Fibroblast of lung (primary cell): ENCODE measurements at places on chromosomes 2 and 18. TPM values are rescaled to one million over a fixed set of nuclear protein-coding genes. Genes with fewer than 3 reads are reported as not detected.

DNA sequence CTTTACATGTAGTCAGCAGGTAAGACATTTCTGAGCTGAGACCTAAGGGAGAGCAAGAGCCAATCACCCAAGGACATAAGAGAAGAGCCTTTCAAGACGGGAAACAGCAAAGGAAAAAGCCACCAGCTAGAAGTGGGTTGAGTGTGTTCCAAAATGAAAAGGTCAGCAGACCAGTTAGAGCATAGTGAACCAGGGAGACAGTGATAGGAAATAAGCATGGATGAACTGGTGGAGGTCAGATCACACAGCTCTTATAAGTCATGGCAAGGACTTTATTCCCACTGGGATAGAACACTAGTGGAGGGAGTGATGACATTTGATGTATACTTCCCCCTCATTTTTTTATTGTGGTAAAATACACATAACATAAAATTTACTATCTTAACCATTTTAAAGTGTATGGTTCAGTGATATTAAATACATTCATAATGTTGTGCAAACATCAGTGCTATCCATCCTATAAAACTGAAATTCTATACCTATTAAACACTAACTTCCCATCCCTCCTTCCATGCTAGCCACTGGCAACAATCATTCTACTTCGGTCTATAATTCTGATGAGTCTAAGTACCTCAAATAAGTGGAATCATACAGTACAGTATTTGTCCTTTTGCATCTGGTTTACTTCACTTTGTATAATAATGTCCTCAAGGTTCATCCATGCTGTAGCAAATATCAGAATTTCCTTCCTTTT, 155.8 kb upstream of the WDSUB1 start:
- no peaks in the 10 kb centered on the region for H3K4me1 ChIP-seq
- no peaks in the 10 kb centered on the region for H3K27me3 ChIP-seq
- H3K4me3 ChIP-seq, result no peak overlapping the region
- no peak overlapping the region for H3K27ac ChIP-seq
- peaks cover 2% of the 10 kb centered on the region for H3K36me3 ChIP-seq

The COL3A1 gene
- 925 and 2,431 TPM in 2 replicates for total RNA-seq

The SNRPD1 gene
- total RNA-seq, result 9.2 and 10.2 TPM in 2 replicates

DNA sequence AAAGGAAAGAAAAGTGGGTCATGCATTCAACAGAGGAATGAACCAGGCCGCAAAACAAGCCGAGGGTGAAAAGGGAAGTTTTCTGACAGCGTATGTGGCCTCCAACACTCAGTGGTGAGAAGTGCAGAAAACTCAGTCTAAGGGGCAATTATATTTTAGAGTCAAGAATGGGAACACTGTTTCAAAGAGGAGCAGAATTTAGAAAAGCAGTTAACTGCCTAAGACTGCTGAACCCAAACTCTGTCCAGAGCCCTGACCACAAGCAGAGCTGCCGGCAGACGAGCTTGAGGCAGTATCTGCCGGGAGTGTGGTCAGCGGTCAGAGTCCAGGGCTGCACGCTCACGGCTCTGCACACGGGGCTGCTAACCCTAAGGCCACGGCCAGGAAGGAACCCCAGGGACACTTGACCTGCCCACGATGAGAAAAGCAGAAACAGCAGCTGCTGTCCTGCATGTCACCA, 347.0 kb upstream of the ID2 start:
- H3K4me3 ChIP-seq, result no peak overlapping the region
- H3K27me3 ChIP-seq, result no peaks in the 10 kb centered on the region
- no peak overlapping the region for H3K27ac ChIP-seq
- H3K4me1 ChIP-seq, result no peaks in the 10 kb centered on the region
- DNase-seq, result no peak

DNA sequence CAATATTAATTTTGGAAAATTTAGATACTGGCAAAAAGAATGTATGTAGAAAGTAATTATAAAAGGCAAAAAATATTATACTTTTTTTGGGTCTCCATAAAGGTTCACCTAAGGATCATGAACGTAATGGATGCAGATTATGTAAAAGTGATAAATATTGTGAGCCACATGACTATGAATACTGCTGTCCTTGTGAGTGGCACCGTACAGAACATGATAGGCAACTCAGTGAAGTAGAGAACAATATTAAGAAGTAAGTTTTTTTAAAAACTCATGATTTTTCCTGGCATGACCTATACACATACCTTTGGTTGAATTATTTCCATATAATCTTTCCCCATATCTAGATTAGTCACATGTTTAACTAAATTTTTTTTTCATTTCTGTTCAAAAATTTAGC, 18.6 kb downstream of the GEN1 start:
- DNase-seq, result no peak
- H3K27ac ChIP-seq, result no peak overlapping the region
- H3K4me3 ChIP-seq, result no peak overlapping the region
- peaks cover 2% of the 10 kb centered on the region for H3K36me3 ChIP-seq
- H3K27me3 ChIP-seq, result no peaks in the 10 kb centered on the region

DNA sequence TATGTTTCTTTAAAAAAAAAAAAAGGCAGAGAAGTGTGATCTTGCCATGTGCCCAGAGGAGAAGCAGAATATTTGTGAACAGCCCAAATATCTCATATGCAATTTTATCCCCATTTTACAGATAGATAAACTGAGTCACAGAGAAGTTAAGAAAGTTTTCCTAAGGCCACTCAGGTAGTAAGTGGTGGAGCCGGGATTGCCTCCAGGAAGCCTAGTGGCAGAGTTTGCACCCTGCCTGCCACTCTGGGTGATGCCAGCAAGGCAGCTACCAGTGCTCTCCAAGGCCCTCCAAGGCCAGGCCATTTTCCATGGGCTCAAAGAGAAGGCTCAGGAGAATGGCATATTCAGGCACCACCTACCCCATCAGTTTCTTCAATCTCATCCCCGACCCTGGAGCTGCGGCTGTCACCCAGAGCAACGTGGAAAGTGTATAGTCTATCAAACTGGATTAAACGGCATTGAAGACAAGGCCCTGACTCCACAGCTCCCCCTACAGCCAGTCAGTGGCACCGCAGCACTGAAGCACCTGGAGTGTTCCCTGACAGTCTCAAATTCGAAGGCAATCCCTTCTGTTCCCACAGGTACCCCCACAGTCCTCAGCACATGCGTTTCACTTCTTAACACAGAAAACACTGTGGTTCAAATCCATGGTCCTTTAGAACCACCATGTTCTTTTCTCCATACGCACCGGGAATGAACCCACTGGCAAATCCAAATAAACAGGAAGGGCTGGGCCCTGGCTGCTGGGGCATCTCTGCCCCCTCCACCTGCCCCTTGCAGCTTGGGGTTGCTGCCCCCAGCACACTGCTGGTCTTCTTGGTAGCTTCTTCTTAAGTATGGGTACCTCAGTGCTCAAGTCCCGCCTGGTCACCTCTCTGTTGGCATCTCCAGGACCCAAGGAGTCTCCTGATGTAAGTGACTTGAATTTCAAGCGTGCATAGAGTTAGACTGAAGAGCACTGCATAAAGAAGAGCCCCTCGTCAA, 175.3 kb downstream of the INHBB start:
- DNase-seq, result no peak
- no peaks in the 10 kb centered on the region for H3K4me1 ChIP-seq
- H3K27me3 ChIP-seq, result peaks cover 48% of the 10 kb centered on the region
- no peak overlapping the region for H3K27ac ChIP-seq

DNA sequence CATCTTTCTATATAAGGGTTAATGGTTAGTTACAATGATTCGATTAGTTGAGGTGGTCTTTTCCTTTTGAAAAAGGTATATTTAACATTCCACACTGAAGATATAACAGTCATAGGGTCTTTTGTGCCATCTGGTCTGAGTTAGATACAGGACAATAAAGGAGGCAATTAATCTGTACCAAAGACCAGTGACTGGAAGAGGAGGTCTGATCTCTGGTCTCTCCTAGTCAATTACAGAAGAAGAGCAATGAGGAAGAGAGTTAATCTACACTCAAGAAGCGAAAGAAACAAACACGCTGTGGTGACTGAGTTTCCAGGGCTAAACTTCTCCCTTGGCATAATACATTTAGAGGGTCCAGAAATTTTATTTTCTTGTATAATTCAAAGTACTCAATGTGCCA, 20.7 kb upstream of the RMDN2 start:
- H3K4me3 ChIP-seq, result no peak overlapping the region
- H3K27me3 ChIP-seq, result no peaks in the 10 kb centered on the region

GRCh38 chr2:151902829-151903228, 74.6 kb upstream of the ARL5A start:
- H3K27ac ChIP-seq, result no peak overlapping the region
- H3K4me3 ChIP-seq, result no peak overlapping the region
- no peaks in the 10 kb centered on the region for H3K4me1 ChIP-seq
- no peaks in the 10 kb centered on the region for H3K36me3 ChIP-seq

DNA sequence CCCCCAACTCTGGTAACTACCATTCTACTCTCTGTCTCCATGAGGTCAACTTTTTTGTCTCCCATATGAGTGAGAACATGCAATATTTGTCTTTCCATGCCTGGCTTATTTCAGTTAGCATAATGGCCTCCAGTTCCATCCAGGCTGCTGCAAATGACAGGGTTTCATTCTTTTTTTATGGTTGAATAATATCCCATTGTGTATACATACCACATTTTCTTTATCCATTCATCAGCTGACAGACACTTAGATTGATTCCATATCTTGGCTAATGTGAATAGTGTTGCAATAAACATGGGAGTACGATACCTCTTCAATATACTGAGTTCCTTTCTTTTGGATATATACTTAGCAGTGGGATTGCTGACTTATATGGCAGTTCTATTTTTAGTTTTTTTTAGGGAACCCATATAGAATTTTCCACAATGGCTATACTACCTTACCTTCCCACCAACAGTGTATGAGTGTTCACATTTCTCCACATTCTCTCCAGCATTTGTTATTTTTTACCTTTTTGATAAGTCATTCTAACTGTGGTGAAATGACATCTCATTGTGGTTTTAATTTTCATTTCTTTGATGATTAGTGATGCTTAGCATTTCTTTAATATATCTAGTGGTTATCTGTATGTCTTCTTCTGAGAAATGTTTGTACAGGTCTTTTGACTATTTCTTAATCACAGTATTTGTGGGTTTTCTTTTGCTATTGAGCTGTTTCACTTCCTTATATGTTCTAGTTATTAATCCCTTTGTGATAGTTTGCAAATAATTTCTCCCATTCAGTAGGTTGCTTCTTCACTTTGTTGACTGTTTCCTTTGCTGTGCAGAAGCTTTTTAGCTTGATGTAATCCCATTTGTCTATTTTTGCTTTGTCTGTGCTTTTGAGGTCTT, 112.2 kb downstream of the SRBD1 start:
- no peaks in the 10 kb centered on the region for H3K27me3 ChIP-seq
- H3K4me3 ChIP-seq, result no peak overlapping the region
- DNase-seq, result no peak
- H3K36me3 ChIP-seq, result no peaks in the 10 kb centered on the region
- no peaks in the 10 kb centered on the region for H3K4me1 ChIP-seq
- H3K27ac ChIP-seq, result no peak overlapping the region

- peaks cover 34% of the 10 kb centered on the region for H3K36me3 ChIP-seq
- no peaks in the 10 kb centered on the region for H3K27me3 ChIP-seq
- H3K4me3 ChIP-seq, result no peak overlapping the region
- DNase-seq, result peak; percentile 92
- H3K4me1 ChIP-seq, result peaks cover 11% of the 10 kb centered on the region
- no peak overlapping the region for H3K27ac ChIP-seq
These were observed 46.8 kb downstream of the SH3BP4 start for GRCh38 chr2:234998404-234999211.

The SOWAHC gene
- 7.1 and 10.3 TPM in 2 replicates for total RNA-seq

GRCh38 chr2:42864641-42865280, 72.4 kb upstream of the HAAO start:
- no peaks in the 10 kb centered on the region for H3K36me3 ChIP-seq
- H3K27me3 ChIP-seq, result no peaks in the 10 kb centered on the region
- H3K4me1 ChIP-seq, result peaks cover 2% of the 10 kb centered on the region
- no peak overlapping the region for H3K4me3 ChIP-seq
- DNase-seq, result no peak

DNA sequence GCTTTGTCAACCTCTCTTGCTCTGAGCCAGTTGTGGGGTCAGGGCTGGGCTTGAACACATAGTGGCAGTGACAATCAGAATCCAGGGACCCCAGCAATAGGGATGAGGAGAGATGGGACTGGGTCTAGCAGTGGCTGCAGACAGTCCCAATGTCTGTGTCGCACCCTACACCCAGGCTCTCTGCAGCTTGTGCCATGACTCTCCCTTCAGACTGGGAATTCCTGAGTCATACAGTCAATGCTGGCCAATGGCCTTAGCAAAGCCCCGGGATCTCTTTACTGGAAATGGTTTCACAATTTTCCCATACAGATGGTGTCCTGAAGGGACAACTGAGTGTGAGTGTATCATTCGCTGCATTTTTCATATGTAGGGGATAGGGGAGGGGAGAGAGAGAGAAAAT, 74.2 kb upstream of the CELF4 start:
- no peak for DNase-seq
- no peak overlapping the region for H3K27ac ChIP-seq
- no peaks in the 10 kb centered on the region for H3K4me1 ChIP-seq
- no peaks in the 10 kb centered on the region for H3K27me3 ChIP-seq

DNA sequence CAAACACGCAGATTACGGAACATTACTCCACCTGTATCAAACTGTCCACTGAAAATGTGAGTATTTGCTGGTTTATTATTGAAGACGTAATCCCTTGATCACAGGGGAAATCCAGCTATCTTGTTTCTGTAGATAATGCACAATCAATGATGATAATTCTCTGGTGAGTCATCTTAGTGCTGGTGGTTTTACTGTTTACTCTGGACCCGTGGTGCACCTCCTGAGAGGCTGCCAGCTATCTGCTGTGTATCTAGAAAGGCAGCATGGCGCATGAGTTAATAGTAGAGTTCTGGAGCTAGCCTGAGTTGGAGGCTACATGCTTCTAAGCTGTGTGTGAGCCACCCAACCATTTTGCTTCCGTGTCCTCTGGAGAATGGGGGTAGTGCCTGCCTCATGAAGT, 6.5 kb downstream of the NCAPH start:
- peaks cover 4% of the 10 kb centered on the region for H3K36me3 ChIP-seq
- no peaks in the 10 kb centered on the region for H3K27me3 ChIP-seq
- H3K4me3 ChIP-seq, result no peak overlapping the region

GRCh38 chr2:187569042-187569441, 14.8 kb upstream of the TFPI start:
- no peaks in the 10 kb centered on the region for H3K4me1 ChIP-seq
- no peak for DNase-seq
- no peak overlapping the region for H3K4me3 ChIP-seq
- H3K36me3 ChIP-seq, result no peaks in the 10 kb centered on the region
- H3K27me3 ChIP-seq, result no peaks in the 10 kb centered on the region

The ANKRD62 gene
- not detected in 2 replicates for total RNA-seq

The REG3A gene
- not detected in 2 replicates for total RNA-seq

GRCh38 chr2:39631718-39632117, 34.0 kb upstream of the TMEM178A start:
- peaks cover 3% of the 10 kb centered on the region for H3K4me1 ChIP-seq
- DNase-seq, result peak; percentile 100
- H3K36me3 ChIP-seq, result no peaks in the 10 kb centered on the region
- H3K27ac ChIP-seq, result no peak overlapping the region

- H3K4me3 ChIP-seq, result no peak overlapping the region
- H3K4me1 ChIP-seq, result no peaks in the 10 kb centered on the region
- no peaks in the 10 kb centered on the region for H3K27me3 ChIP-seq
- H3K27ac ChIP-seq, result no peak overlapping the region
- no peaks in the 10 kb centered on the region for H3K36me3 ChIP-seq
These were observed 139.7 kb downstream of the BCL11A start for GRCh38 chr2:60413814-60414168.

GRCh38 chr2:205850611-205851010, 168.3 kb downstream of the NRP2 start:
- H3K36me3 ChIP-seq, result no peaks in the 10 kb centered on the region
- DNase-seq, result no peak
- no peak overlapping the region for H3K27ac ChIP-seq
- peaks cover 6% of the 10 kb centered on the region for H3K27me3 ChIP-seq
- H3K4me3 ChIP-seq, result no peak overlapping the region
- H3K4me1 ChIP-seq, result peaks cover 3% of the 10 kb centered on the region
